ENCODE measurements at places on chromosomes 3 and 15.

DNA sequence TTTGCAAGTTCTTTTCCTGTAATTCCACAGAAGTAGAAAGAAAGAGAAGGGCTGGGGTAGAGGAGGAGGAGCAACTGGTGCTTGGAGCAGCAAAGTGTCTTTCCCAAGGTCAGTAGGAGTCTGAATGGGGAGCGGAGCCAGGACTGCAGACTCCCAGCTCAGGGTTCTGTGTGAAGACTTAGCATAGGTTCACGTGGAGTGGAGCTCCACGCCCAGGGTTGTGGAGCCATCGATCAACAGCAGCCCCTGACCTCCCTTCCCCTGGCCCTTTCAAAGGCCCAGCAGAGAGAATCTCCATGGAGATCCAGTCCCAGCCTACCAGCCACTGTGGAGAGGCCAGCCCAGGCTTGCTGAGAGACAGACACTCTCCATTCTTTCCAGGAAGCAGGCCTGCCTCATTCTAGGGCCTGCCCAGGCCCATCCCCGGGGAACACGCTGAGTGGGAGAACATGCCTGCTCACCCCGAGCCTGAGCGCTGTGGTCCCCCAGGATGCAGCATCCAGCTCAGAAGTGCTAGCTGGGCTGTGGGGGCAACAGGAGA is 62.1 kb downstream of the CORO2B start:
- DNase-seq: no peak

DNA sequence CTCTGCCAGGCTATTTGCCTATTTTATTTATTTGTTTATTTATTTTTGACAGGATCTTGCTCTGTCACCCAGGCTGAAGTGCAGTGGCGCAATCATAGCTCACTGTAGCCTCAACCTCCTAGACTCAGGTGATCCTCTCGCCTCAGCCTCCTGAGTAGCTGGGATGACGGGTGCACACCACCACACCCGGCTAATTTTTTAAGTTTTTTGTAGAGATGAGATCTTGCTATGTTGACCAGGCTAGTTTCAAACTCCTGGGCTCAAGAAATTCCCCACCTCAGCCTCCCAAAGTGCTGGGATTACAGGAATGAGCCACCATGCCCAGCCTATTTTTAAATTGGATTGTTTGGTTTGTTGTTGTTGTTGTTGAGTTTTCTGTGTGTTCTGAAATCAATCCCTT is 5.5 kb downstream of the NDUFB5 start:
- DNase-seq: no peak

DNA sequence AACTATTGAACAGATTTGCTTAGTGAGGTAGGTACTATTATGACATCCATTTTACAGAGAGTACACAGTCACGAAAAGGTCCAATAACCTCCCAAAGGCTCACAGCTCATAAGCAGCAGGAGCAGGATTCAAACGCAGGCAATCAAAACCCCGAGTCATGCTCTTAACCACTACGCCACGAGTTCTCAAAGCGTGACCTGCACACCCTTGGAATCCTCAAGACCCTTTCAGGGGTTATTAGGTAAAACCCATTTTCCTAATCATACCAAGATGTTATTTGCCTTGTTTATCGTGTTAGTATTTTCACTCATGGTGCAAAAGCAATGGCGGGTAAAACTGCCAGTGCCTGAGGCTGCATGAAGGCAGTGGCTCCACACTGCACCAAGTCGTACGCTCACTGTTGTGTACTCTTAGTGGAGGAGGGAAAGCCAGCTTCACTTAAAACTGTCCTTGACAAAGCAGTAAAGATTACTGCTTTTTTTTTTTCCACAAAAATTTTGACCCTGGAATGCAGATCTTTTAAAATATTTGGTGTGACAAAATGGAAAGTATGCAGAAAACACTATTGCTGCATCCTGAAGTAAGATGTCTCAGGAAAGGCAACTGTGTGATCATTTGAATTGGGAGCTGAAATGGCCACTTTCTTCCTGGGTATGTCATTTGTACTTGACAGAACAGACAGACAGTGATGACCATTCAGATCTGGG is 96.1 kb downstream of the IGF2BP2 start:
- no peak for DNase-seq

GRCh38 chr15:100686725-100687473 is 84.5 kb downstream of the ASB7 start:
- no peak for DNase-seq

DNA sequence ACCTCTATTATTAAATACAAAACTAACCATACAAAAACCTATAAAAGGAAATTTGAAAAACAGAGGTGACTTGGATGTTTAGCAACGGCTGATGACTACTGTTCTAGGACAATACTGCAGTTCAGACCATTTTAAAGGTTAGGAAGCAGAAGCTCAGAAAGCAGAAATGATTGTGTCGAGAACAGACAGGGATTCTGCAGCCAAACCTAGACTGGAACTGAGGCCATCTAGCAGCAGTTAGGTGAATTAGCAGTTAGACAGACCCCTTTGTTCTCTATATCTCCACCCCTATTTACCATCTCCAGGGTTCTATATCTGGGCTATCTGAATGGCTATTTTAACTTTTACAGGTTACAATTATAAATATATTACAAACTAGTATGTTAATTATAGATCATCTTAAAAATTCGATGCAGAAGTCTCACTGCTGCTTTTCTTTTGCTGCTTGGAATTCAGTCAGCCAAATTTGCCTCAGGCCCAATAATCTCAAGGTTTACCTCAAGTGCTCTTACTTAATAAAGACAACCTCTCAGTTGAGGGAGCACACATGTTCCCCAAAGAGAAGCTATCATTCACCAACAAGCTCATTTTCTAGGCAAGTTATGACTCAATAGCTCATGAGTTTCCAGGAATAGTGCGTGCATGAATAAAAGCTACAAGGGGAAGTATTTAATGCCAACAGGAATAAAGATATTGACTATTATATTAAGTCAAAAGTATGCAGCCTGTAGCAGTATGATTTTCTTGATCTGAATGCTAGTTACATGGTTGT is 9.3 kb upstream of the IL1RAP start:
- DNase-seq: no peak

GRCh38 chr3:10508619-10509260 is 3.4 kb upstream of the ATP2B2 start:
- no peak for DNase-seq

DNA sequence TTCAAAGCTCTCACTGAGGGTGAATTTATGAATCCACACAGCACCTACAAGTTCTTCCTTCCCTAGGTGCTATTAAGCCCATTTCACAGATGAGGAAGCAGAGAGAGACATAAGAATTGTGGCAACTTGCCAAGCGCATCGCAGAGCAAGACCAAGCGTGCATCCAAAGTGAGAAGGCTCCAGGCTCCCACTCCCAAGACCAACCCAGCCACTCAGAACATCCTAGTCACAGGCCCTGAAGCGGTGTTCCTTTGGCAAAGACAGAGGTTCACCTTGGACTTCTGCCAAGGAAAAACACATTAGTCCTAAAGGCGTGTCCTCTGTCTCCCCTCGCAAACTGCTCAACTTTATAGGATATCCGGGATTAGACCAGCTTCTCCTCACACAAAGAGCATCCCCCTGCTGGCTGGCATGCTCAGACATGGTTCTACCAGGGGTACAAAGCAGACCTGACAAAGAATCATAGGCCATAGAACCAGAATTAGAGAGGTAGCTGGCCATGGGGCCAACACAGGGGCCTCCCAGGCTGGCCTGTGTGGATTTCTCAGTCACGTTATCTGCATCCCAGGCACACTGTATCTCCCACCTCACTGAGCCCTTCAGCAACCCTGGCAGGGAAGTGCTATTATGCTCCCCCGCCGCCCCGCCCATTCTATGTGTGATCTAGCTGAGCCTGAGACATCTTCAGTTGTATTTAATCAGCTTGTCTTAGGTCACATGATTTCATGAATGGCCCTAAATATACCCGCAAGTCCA is 160.2 kb downstream of the FOXP1 start:
- DNase-seq: peak; percentile 79

GRCh38 chr3:16923112-16923511 is 38.4 kb downstream of the PLCL2 start:
- no peak for DNase-seq

DNA sequence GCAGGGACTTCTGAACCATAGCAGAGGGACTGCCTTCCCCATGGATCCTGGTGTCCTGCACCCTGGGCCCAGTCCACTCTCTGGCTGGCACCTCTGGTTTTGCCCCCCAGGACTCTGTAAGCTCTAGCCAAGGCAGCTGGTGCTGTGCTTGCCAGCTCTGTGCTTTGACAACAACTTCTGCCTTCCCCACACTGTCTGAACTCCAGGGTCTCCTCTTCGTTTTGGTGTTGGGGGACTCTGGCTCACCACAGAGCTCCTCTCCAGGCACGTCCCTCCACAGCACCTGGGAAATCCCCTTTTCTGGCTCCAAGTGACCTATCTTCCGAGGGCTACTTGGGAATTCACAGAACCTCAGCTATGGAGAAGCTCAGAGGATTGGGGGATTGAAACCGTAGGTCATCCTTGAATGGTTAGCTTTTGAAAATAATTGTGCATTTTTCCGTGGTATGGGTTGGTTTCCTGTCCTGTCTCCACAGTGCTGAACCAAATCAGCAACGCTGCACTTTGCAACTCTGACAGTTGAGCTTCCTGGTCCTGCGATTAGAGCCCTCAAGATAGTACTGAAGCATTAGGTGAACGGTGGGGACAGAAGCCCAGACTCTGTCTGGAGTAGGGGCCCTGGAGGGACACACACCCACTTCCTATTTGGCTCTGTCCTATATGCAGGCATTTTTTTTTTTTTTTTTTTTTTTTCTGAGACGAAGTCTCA is 152.4 kb downstream of the APBA2 start:
- no peak for DNase-seq

- no peak for DNase-seq
Observed at GRCh38 chr15:60406513-60407414, 9.0 kb upstream of the ANXA2 start.

GRCh38 chr15:68483165-68483564 is 51.2 kb upstream of the ITGA11 start:
- no peak for DNase-seq

- DNase-seq: no peak
Observed at GRCh38 chr3:72397586-72397985, 450.7 kb downstream of the SHQ1 start.

- DNase-seq: no peak
Observed at GRCh38 chr3:126105691-126106187, 21.8 kb upstream of the SLC41A3 start.

DNA sequence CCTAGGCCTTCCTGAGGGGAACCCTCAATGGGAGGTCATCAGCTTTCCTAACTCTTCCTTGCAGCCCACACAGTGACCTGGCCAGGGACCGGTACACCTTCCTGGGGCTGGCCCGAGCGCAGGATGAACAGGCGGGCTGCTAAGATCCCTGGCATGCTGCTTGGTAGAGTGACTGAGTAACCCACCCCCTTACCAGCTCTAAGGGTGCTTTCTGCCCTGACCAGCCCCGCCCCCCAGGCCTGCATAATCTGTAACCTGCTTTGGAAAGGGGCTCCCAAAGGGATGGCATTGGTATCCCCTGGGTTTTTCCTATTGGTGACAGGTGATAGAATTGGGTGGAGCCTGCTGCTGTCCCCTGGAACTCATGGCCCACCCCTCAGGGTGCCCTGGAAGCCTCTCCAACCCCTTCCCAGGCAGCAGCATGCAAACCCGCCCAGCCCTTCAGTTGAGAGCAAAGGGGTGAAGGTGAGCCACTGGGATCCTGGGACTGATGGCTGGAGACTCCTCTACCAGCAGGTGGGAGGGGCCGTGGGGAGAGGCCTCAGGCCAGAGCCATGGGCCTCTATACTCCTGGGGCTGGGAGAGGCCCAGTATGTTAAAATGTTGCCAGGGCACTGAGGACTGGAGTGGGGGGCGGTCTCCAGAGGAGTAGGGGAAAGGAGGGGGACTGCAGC is 11.1 kb upstream of the KIF7 start:
- DNase-seq: no peak

DNA sequence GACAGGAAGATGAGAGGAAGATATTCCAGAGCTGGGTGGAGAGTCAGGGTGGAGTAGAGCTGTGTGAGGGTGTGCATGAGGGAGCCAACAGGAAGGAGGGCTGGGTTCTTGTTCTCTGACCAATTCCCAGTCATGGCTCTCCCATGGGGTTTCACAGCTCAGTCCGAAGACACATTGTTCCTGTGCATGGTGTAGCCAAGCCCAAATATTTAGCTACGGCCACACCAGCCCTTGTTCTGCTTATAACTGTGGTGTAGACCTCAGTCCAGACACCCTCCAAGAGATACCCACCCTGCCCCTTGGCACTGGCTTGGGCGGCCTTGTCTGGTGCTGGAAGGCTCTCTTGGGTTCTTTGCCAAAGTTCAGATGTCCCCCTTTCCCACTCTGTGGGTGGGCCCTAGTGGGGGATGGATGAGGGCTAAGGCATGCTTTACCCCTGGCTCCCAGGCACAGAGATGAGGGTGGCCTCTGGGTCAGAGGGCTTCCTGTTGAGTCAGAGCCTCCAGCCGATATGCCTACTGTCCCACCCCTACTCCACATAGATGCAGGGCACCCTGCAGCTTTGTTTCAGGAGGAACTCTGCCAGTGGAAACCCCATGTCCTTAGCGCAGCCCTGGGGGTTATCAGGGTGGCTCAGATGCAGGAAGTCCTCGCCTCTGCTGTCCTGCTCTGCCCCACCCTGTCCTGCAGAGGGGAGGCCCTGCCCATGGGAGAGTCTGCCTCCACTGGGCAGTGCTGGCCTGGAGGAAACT is 271.2 kb upstream of the CTDSPL start:
- DNase-seq: peak; percentile 38

DNA sequence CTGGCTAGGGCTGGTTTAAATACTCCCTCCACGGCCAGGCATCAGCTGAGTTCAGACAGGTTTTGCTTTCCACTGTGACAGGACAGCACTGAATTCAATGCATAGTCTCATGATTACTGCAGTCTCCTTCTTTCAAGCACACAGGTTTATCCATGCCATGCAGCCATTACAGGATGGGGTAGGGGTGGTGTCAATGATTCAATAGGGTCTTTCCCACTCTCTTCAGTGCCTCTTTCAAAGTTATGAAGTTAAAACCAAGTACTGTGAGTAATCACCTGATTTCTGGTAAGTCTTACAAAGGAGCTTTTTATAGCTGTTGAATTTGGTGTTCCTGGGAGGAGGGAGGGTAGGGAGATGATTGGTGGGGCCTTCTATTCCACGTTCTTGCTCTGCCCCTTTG is 47.2 kb downstream of the TMEM212 start:
- DNase-seq: no peak

GRCh38 chr3:175484666-175485065 is 625.5 kb downstream of the NAALADL2 start:
- no peak for DNase-seq

GRCh38 chr15:85642693-85643066 is 152.0 kb downstream of the KLHL25 start:
- DNase-seq: no peak

- DNase-seq: no peak
Observed at GRCh38 chr3:186717039-186717457, at the start of gene KNG1. Gene KNG1 (plus strand): TSS chr3:186717359. CDS start chr3:186717543, 184 bp downstream.
